ENCODE measurements at places on chromosomes 7 and 10.

DNA sequence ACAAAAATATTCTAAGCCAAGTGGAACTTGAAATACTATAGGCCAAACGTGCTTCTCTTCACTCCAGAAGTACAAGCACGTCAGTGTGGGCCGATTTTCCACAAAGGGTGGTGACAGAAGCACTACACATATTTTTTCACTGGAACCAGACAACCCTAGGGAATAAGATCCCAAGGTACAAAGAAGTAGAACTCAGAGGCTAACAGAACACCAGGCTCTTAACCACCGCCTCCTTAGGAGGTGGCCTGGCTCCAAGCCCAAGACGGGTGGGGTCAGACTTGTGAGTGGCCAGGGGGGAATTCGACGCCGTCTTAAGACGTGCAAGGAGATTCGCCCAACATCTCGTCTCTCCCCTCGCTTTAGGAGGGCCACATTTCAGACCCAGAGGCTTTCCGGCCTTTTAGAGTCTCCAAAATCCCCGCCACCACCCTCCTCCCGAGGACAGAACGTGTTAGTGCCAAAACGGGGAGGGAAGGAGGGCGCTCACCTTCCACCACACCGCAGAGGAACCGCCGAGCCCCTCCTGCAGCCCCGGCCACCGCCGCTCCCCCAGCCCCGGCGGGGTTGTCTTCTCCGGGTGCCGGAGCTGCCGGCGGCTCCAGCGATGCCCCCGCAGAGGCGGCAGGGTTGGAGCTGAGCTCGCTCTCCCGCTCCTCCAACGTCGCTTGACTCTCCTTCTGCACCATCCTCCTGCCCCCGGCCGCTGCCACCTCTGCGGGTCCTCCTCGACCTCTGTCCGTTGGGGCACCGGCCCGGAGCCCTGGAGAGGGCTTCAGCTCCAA, 716 bp downstream of the OGA start:
- peak; percentile 88 for DNase-seq

DNA sequence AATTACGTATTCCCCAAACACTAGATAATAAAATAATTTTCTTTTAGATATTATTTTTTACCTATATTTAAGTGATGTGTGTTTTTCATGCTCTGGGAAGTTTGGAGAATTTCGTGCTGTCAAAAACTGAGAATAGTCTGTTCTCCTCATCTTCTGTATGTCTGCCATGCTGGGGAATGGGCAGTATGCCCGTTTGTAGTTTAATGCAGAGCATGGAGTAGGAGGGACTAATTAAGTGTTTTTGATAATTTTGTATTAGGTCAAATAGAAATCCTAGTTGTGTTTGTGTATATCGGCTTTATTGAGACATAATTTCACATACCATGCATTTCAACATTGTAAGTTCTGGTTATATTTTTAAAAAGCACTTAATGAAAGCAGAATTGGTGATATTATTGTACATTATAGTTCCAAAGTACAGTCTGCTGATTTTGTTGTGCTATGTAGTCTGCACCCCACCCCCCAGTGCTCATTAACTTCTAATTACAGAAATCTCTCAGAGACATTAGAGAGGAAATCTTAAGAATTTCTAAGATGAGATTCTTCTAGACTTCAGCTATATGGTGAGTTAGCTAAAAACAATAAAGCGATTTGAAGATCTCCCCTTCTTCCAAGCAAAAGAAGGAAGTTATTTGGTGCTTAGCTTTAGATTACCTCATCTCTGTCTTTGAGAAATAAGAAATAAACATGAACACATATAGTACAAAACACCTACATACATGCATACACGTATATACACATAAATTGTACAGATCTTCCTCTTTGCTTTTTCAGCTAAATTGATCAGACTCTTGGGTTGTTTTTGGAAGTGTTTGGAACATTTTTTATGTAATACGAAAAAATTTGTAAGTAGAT, 22.2 kb downstream of the ZRANB1 start:
- no peak for DNase-seq

GRCh38 chr7:148060724-148061123, 529.8 kb upstream of the C7orf33 start:
- no peak for DNase-seq

GRCh38 chr7:139875821-139876241, 46.8 kb downstream of the TBXAS1 start:
- DNase-seq: no peak

- no peak for DNase-seq
These were observed 734.7 kb downstream of the KCNMA1 start for GRCh38 chr10:76902949-76903348.

DNA sequence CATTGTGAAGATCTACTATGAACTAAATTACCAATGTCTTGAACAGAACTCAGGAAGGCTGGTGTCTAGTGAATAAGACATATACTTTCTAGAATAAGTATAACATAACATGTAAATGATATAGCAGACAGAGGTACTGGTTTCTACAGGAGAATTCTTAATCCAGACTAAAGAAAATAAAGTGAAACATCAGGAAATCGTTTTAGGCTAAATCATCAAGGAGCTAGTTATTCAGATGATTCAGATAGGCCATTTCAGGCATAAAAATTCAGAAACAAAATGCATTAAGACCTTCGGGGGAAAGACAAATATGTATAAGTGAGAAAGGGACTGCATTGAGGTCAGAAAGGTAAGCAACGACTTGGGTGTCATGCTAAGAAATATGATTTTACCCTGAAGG, 170.6 kb downstream of the LRRN3 start:
- no peak for DNase-seq

DNA sequence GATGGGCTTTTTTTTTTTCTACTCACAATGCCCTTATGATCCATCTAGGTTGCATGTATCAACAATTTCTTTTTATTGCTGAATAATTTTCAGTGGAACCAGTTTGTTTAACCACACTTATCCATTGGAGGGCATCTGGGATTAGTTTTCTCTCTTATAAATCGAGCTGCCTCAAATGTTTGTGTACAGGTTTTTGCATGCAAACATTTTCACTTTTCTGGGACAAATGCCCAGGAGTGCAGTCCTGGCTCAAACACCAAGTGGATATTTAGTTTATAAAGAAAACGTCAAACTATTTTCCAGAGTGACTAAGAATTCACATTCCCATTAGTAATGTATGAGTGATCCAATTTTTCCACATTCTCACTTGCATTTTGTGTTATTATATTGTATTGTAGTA, 313.4 kb downstream of the CXCL12 start:
- DNase-seq: no peak

DNA sequence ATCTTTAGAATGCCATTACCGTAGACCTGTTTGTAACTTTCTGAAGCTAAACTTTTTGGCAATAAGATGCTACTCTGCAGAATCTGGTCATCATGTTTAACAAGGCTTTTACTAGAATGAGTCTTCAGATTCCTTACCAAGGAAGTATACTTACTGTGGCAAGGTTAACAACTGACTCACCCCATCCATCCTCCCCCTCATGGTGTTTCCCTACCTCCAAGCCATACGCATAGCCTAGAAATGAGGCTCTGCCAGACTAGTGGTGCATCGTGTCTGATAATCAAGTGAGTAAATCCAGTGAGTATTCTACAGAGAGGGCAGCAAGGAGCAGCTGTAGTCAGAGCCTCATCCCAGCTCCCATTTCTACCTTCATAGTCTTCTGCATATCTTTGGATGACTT, 223.6 kb downstream of the IPMK start:
- no peak for DNase-seq

DNA sequence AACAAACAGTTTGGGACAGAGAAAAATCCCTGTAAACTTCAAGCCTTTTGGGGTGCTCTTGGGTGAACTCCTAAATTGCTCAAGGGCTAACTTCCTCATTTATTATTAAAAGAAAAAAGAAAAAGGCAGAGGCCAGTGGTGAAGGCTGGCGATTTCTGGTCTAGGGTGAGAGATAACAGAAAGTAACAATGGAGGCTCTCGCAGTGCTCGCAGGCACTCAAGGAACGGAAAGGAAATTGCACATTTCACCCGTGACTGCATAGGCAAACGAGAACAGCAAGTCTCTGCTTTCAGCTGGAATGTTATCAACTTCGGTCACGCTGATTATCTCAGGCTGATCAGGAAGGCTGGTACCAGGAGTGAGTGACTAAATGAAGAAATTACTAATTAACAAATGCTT, 70.7 kb downstream of the PRKAG2 start:
- DNase-seq: no peak

DNA sequence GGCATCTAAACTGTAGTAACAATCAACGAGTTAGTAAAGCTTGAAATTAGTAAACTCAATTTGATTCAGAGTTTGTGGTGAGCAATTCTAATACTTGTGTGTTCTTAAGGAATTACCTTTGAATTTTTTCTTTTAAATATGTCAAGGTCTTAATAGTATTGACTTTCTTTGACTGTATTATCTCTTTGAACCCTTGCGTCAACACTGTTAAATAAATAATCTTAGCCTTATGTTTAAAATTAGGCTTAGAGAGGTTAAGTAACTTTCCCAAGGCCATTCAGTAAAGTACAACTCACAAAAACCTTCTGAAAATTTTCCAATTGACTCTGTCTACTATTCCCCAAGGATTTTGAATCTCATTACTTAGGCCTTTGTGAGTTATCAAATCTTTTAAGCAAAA, 716.4 kb downstream of the NRG3 start:
- DNase-seq: no peak

- DNase-seq: no peak
These were observed 24.7 kb downstream of the GOLGA7B start for GRCh38 chr10:97874332-97874731.

DNA sequence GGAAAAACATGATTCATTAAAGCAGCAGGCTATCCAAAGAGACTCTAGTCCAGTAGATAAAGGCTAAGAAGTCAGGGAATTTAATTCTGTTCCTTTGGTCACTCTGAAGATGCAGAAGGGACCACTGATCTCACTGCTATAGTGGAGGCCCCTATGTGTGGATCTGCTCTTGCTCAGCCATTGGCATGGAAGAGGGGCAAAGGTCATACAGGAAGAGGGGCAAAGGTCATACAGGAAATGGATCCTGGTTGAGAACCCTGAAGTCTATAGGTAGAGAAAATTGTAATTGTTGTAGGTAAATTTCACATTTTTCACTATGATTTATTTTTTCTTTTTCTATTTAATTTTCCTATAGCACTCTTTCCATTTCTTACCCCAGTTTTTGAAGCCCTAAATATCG, 21.6 kb downstream of the OR2AE1 start:
- no peak for DNase-seq

DNA sequence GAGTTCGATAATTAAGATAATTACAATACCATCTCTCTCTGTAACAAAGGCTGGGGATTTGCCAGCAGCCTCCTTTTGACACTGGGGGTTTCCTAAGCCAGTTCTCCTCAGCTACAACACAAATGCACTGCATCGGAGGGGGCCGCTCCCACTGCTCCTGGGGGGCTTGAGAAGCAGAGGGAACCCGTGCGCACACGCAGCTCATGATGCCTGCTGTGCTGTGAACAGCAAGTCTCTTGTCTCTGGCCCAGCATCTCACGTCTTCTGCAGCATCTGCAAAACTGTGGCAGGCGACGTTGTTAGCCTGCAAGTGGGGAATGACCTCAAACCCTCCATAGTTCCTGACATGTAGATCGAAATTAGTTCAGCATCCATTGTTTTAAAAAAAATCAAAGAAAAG, 5.5 kb downstream of the VIPR2 start:
- DNase-seq: no peak

GRCh38 chr7:132336797-132337196, 239.5 kb downstream of the PLXNA4 start:
- no peak for DNase-seq

GRCh38 chr10:99742701-99743100, 10.7 kb downstream of the CUTC start:
- no peak for DNase-seq

DNA sequence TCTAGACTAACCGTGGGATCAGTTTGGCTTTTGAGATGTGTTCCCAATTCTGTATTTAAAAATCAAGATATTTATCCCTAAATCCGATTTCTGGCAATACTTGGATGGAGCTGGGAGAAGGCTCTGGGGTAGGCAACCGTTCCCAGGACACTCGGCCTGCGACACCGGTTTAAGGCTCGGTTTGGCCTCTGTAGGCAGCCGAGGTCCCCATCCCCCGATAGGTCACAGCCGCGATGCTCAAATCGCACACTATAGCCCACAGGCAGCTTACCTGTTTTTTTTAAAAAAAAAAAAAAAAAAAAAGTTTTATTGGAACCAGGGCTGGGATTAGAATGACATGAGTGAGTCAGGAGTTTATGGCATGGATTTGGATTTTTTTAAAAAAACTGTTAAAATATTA, 729 bp upstream of the TAF3 start:
- no peak for DNase-seq

DNA sequence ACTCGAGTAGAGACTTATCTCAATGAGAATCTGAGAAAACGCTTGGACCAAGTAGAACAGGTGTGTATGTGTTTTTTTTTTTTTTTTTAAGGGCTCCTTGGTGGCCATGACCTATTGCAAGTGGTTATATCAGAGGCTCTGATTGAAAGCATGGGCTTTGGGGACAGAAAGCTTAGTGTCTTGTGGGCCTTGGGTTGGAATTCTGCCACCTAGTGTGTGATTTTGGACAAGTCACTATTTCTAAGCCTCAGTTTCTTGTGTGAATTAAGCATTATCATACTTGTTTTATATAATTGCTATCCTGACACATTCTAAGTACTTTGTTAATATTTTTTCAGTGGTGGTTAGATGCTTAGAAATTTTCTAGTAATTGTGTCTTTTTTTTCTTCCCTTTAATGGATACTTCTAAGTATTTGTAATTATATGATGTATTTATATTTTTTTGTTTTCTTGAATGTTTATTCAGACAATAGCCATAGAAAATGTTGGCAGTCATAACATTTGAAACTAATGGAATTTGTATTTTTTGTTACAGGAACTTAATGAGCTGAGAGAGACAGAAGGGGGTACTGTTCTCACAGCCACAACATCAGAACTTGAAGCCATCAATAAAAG, 33.1 kb downstream of the SMC3 start:
- DNase-seq: no peak

DNA sequence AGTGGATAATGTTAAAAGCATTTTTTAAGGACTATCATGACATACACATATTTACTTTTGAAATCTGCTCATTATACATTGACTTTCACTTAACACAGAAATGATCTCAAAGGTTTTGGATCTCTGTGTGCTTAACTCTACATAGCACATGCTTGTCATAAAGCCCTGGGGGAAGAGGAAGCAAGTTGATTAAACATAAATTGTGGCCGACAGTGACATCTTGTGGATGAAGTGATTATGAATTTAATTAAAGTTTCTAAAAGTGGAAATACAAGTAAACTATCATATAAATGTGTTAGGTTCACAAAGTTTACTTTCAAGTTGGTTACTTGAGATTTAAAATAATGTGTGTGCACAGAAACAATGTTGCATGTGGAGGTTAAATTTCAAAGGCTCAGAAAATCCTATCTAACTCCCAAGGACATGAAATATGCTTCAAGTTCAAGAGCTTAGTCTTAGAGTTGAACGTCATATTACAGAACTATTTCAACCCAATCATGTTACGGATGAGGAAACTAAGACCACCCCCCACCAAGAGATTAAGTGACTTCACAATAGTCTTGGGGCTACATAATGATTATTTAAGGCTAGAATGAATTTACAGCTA, 1247.8 kb downstream of the GATA3 start:
- no peak for DNase-seq
